ENCODE measurements at places on chromosomes 7 and 10.

GRCh38 chr10:33015761-33016547 is 57.9 kb upstream of the ITGB1 start:
- DNase-seq, result no peak

DNA sequence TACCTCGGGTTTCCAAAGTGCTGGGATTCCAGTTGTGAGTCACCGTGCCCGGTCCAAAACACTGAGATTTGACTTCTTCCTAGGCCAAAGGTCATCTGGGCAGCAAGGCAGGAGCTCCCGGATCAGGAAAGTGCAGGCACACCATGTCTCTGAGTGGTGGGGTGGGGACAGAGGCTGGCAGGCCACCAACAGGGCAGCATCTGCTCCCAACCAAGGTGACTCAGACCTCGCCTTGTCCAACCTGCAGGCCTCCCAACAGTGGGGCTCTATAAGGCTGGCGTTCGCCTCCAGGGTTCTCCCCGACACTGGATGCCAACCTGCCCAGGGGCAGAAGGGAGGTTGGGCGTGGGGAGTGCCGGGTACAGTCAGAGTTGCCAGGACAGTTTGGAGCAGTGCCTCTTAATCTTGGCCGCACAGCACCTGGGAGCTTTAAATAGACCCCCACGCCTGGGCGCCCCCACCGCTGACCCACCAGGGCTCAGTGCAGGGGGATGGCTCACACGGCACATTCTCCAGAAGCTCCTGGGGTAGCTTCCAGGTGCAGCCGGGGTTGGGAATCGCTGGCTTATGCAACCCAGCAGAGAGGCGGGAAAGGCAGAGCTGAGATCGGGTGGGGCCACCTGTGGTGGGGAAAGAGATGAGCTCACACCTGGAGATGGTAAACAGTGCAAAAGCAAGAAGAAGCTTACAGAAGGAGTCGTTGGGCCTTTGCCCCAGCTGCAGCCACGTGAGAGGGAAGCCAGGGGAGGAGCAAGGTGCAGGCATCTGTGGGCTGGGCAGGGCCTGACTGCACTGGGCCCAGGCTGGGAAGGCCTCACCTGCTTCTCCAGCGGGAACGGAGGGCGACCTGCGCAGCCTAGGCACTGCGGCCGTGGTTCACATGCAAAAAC is 10.9 kb downstream of the CALML5 start:
- DNase-seq, result no peak

DNA sequence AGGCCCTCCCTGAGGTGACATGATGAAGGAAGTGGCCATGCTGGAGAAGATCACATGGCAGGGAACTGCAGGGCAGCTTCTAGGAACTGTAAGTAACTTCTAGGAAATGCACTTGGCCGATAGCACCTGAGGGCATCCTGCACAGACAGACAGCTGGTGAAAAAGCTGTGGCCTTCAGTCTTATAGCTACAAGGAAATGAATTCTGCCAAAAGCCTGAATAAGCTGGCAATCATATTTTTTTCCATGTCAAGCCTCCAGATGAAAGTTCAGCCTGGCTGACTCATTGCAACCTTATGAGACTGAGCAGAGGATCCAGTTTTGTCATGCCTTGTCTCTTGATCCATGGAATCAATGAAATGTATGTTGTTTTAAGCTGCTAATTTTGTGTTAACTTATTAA is 91.1 kb upstream of the CACNA2D1 start:
- no peak for DNase-seq

GRCh38 chr7:22962775-22963350 is 51.1 kb downstream of the HYCC1 start:
- DNase-seq, result no peak

GRCh38 chr7:22219036-22219435 is 137.9 kb downstream of the RAPGEF5 start:
- DNase-seq, result no peak

DNA sequence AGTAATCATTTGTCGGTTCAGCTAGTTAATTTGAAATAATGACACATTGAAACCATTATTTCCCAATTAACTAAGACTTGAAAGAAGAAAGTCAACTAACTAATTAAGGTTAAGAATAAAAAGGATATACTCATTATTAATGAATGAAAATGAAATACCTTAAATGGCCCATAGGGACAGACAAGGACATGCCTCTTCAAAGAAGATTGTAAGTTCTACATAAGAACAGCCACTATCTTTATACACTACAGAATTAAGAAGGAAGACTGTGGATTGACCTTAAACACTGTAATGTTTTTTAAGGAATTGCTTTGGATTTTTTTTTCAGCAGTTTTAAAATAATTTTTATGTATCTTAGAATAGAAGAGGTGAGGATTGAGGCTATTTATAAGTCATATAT is 60.7 kb downstream of the CSTF2T start:
- no peak for DNase-seq

DNA sequence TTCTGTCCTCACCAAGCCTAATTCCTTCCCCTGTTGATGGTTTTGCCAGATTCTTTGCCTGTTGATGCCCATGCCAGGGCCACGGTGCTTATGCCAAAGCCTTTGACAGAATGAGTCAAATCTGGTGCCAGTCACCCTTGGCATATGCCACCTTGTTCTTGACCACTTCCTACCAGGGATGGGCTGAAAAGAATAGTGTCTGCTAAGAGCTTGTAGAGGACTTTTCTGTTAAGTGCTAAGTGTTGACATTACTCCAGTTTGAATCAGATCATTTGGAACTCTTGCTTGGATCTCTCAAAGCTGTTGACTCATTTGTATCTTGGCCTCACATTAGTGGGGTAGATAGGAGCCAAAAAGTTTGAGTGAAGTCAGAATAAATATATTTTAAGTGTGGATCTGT is 661.2 kb downstream of the AUTS2 start:
- DNase-seq, result no peak

- no peak for DNase-seq
Observed at GRCh38 chr10:91864744-91865143, 44.5 kb downstream of the FGFBP3 start.

DNA sequence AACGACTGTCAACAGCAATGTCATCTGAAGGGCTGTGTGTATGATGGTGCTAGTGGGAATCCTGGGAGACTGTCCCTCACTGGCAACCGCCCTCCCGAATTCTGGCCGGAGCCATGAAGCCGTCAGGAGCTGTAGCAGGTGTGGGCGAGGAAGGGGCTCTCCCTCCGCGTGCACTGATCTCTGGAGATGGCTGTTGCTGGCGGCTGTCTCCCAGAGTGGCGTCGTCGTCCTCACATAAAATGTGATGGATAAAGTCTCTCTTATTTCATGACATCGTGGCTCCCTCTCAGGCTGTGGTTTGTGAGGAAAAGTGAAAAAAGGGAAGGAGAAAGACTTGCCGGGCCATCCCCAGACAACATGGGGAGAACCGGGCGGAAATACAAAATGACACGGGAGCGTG is 216.5 kb downstream of the DNAJB6 start:
- DNase-seq, result no peak

GRCh38 chr10:28897617-28898464 is 220.5 kb downstream of the BAMBI start:
- no peak for DNase-seq

- no peak for DNase-seq
Observed at GRCh38 chr7:17489961-17490360, 191.5 kb downstream of the AHR start.

DNA sequence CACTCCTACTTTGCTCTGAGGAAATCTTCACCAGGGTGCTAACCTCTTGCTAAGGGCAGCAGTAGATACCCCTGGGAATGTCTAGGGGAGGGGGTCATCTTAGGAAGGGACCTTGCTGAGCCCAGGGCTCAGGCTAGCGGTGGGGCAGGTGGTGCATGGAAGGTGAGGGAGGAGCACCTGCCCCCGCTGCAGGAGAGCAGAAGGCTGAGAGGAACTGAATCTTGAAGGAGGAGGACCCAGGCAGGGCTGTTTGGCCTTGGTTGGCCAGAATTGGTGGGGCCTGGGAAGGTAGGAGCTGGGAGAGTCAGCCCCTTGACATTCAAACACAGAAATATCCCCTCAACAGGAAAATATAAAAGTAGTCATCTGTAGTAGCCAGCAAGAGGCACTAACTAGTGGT is 7.0 kb downstream of the CALHM3 start:
- DNase-seq, result no peak

- DNase-seq, result no peak
Observed at GRCh38 chr7:41384418-41384817, 318.5 kb downstream of the INHBA start.

- no peak for DNase-seq
Observed at GRCh38 chr10:88211230-88211629, 347.8 kb downstream of the PTEN start.

- no peak for DNase-seq
Observed at GRCh38 chr10:131129544-131129943, 182.0 kb downstream of the TCERG1L start.

GRCh38 chr10:5840314-5841307 is 27.4 kb upstream of the GDI2 start:
- no peak for DNase-seq

Data from effector memory CD4-positive, alpha-beta T cell (primary cell).